ENCODE measurements at places on chromosomes 5 and 9.

- no peak for DNase-seq
These were observed 172.6 kb downstream of the RAPGEF6 start for GRCh38 chr5:131462454-131462853.

GRCh38 chr5:53116597-53116996 is 7.0 kb upstream of the MOCS2 start:
- no peak for DNase-seq

- no peak for DNase-seq
These were observed 296.9 kb downstream of the FAM170A start for GRCh38 chr5:119926301-119926700.

DNA sequence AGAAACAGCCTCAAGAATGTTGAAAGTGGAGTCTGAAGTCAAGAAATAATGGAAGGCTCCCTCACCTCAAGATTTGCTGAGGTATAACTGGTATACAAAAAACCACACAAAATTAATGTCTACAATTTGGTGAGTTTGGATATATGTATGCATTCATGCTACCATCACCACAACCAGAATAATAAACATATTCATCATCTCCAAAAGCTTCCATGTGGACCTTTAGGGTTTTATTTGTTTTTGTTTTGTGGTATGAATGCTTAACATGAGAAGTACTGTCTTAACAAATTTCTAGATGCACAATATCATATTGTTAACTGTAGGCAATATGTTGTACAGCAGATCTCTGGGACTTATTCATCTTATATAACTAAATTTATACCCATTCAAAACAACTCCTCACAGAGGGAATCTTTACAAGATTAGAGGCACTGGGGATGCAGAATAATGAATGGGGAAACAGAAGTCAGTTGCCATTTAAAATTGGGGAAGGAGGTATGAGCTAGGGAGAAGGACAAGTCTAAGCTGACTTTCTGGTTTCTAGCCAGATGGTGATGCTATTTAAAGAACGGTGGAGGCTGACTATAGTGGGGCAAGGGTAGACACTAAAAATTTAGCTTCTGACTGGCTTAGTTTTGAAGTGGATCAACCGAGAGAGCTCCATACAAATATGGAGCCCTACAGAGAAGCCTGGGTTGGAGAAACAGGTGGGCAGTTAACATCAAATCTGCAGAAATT is 213.9 kb downstream of the BNC2 start:
- no peak for DNase-seq

- DNase-seq: no peak
These were observed 18.5 kb downstream of the PAEP start for GRCh38 chr9:135579889-135580660.

DNA sequence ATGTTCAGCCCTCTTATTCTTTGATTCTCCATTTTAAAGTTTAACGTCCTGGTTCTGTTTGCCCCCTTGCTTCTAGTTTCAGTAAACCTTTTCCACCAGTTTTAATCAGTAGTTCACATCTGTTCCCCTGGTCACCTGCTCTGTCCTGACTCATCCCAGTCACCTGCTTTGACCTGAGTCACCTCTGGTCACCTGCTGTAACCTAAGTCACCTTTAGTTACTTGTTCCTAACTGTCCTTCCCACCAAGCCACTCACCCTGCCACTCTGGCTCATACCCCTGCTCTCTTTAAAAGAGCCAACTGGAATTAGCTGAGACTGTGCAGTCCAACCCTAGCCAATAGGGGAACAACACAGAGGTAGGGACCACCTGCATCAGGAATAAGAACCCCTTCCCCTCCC is 43.0 kb downstream of the SEMA6A start:
- no peak for DNase-seq

DNA sequence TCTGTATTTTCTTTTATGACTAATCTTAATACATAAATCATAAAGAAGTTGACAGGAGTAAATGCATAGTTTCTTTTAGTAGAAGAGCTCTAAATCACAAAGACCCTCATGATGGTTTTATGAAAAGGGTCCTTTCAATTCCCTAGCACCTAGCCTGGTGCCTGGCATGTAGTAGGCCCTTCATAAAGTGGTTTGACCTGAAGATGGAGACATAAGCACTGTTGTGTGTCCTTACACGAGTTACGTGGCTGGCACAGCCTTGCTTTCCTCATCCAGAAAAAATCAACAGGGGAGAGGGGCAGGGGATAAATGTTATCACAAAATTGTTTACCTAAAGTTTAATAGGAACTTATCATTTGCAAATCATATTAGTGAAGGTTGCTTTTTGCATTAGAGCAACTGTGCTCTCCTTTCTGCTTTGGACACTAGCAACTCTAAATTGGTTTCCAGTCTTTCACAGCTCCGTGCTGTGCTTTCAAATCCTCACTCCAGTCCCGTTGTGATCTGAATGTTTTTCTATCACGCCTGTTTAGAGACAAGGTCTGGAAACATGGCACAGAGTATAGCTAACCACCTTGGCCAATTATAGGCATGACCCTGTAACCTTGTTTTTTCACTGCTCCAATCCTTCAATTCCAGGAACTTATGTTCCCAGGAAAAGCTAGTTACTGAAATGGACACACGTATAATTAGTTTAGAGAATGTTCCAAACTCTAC is 55.7 kb downstream of the ARL15 start:
- no peak for DNase-seq

DNA sequence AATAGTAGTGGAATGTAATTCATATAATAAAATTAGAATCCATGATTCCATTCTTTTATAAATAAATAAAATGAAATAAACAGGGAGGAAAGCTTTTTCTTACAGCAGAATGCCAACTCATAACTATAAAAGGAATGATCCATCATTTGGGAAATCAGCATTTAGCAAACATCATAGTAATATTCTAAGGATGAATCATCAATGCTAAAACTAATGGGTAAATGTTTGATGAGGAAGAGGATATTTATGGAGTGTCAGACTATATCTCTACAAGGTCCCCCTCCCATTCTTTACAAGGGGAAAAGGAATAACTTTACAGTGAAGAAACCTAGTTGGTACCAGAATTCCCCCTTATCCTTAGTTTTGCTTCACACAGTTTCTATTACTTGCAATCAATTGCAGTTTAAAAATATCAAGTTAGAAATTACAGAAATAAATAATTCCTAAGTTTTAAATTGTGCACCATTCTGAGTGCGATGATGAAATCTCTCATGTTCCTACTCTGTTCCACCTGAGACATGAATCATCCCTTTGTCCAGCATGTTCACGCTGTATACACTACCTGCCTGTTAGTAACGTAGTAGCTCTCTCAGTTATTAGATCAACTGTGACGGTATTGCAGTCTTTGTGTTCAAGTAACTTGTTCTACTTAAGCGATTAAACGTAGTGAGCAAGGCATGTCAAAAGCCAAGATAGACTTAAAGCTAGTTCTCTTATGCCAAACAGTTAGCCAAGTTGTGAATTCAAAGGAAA is 14.2 kb upstream of the JAKMIP2 start:
- DNase-seq: no peak

GRCh38 chr9:121895358-121895757 is 197.8 kb downstream of the TTLL11 start:
- no peak for DNase-seq

DNA sequence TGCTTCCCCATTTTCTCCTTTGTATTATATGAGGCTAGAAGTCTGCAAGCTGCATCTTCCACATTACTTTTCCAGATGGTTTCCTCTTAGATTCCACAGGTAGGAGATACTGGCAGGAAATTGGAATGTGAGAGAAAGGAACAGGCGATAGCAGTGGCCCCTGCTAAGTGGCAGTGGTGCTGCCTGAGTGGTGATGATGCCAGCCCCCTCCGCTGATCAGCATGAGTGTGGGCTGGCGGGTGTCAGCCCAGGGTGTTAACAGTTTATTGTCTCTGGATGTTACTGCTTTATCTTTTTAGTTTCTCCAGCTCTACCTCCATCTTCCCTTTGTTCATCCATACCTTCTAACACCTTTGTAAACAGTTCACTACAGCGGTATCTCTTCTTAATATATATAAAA is 13.2 kb downstream of the PDE8B start:
- no peak for DNase-seq

GRCh38 chr5:6261668-6262067 is 116.7 kb downstream of the MED10 start:
- no peak for DNase-seq

GRCh38 chr9:85515021-85515420 is 226.7 kb downstream of the AGTPBP1 start:
- DNase-seq: no peak

DNA sequence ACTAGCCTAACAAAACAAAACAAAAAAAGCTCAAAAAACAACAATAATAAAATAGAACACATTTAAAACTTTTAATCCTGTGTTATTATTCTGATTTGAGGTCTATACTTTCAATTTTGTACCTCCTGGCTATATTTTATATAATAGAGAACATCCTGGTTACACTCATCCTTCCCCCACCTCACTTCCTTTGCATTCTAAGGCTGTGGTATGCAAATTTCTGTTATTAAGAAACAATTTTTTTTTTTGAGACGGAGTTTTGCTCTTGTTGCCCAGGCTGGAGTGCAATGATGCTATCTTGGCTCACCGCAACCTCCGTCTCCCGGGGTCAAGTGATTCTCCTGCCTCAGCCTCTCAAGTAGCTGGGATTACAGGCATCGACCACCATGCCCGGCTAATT is 3.1 kb upstream of the RPL37 start:
- DNase-seq: no peak

GRCh38 chr5:132000677-132001453 is 10.6 kb downstream of the ACSL6 start:
- DNase-seq: no peak

GRCh38 chr5:143918961-143919360 is 107.0 kb downstream of the HMHB1 start:
- no peak for DNase-seq

DNA sequence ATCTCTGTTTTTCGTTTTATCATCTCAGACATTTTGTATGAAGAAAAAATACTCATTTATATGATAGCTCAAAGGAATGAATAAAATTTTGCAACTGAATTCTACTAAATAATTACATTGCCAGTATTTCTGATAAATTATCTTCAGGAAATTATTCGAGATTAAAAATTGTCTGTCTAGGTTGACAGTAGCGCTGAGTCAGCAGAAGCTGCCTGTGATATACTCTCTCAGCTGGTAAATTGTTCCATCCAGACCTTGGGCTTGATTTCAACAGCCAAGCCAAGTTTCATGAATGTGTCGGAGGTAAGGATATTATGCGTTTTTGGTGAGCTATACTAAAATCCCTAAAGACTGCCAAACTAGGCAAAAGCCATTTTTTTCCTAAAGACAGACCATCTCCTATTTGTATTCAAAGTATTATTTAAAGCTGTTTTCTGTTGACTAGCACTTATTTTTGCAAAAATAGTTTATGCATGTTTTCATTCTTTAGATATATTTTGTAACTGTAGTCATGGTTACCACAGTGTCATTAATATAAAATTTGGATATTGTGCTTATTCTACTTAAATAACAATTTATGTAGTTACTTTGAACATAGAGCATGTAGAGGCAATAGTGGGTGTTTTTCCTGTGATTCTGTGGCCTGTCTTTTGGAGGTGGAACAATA is 17.4 kb downstream of the LECT2 start:
- no peak for DNase-seq

DNA sequence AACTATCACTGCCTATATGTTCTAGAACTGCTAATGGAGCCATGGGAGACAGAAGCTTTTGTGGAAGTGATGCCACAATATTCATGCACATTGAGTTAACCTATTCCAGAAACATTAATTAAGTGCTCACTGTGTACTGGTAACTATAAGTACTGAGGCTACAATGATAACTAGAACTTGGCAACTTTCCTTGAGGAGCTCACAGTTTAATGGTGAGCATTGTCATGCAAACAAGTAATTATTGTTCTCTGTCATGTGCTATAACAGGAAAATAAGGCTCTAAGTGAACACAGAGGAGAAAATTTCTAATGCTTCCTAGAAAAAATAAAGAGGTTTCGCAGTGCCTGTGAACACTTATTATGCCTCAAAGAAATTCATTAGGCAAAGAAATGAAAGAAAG is 142.2 kb downstream of the BAAT start:
- DNase-seq: no peak

- no peak for DNase-seq
These were observed 327.2 kb upstream of the MSX2 start for GRCh38 chr5:174397206-174397605.

DNA sequence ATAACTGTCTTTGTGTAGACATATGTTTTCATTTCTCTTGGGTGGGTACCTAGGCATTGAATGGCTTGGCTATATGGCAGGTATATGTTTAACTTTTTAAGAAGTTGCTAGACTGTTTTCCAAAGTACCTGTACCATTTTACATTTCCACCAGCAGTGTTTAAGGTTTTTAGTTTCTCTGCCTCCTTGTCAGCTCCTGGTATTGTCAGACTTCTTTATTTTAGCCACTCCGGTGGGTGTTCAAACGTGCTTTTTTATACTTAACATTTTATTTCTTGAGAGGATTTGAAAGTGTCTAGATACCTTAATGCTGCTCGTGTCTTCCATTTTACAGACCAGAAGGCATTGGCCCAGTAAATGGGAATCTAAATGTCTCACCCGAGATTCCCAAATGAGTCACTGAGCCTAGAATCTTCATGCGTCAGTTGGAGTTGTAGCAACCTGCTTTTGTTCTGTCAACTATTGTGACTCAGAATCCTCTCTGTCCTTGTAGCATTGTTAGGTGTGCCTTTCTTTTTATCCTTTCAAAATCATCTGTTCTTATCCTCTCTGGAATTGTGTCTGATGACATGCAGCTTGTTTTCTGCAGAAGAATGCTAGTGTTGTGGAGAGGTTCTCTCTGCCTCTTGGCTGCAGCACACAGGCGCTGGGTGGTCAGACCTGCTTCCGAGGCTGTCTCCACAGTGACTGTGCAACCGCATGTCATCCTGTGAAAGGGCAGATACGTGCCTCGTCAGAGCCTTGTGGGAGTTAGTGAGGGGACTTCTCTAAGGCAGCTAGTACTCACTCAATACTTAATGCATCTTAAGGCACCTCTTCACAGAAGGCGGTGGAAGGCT is 291.8 kb downstream of the AOPEP start:
- no peak for DNase-seq

DNA sequence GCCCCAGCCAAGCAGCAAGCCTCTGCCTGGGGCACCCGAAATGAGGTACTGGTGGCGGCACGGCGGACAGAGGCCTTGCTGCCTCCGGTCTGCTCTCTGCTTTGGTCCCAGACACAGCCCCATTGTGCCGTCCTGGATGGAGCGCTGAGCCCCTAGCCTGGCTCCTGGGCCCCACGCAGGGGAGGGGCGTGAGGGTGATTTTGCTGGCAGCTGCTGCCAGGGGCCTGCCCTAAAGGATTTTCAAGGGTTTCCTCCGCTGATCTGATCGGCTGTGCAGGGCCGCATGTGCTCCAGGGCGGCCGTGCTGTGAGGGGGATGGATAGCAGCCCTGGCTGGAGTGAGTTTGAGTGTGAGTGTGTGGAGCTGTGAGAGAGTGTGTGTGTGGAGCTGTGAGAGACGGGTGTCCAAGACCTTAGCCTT is 1.3 kb downstream of the GPSM1 start:
- no peak for DNase-seq

- no peak for DNase-seq
These were observed 202.1 kb upstream of the TLE4 start for GRCh38 chr9:79369676-79370075.

DNA sequence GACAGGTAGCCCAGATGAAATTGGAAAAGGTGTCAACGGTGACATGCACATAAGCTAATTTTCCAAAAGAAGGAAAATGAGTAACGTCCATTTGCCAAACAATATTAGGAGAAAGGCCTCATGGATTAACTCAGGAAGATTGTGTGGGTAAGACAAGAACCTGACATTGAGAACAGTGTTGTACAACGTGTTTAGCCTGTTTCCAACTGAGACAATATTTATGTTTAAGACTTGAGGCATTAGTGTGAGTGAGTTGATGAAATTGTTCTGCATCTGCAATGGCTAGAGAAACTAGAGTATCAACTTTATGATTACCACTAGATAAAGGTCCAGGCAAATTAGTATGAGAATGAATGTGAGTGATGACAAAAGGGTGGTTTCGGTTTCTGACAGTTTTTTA is 191.3 kb upstream of the RAI14 start:
- DNase-seq: no peak
